ENCODE measurements at places on chromosomes 2 and 18.
A peak's percentile ranks its signal among the peaks of the same experiment; 100 is the strongest.

DNA sequence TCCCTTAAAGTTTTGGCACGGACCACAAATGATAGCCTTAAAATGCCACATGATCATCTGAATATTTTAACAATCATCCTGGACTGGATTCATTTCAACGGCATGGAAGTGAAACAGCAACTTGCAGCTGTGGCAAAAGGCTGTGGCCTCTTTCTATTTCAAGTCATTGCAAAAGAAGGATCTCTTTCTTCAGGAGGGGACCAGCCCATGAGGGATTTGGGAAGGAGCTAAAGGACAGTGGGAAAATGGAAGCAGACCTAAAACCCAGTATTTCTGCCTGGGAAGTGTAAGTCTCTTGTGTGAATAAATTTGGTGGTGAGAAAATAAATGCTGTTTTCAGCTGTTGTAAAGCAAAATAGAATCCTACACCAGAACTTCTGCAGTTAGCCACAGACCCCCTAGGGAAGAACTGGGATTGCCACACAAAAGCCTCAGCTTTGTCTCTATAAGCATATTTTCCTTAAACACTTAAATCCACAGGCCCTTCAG lies 107.3 kb upstream of the ZFP36L2 start:
- DNase-seq = no peak

GRCh38 chr2:39513641-39514094 lies 76.6 kb upstream of the MAP4K3 start:
- peak; percentile 67 for DNase-seq

DNA sequence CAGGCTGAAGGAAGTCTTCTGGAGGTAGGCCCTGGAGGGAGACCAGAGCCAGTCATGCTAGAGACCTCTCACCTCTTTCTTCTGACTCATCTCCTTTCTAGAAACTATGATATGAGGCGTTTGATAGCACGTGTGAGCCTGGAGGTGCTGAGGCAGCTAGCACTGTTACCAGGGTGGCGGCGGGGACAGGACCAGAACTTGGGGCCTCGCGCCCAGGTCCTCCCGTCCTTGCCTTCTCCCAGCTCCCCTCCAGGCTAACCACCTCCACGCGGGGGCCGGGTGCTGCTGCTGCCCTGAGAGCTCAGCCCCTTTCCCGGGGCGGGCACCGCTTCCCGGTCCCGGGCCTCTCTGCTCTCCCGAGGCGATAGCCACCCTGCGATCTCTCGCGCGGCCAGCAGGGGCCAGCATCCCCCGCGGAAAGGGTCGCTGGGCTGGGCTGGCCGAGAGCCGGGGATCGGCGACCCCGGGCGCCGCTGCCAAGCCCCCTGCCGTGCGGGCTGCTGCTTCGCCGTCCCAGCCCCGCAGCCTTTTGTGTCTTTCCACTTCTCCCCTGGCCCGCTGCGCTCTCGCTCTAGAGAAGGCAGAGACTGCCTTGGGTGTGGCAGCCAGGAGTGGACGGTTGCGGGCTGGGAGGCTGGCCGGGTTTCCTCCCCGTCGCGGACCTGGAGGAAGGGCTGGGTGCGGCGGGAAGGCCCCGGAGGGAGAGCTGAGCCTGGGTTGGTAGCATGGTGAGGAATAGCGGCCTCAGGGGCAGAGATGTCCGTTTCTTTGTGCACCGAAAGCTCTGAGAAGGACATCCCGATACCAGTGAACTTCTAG lies 49.1 kb downstream of the TMEM17 start:
- peak; percentile 62 for DNase-seq

- no peak for DNase-seq
Observed at GRCh38 chr2:30621836-30622235, 174.8 kb downstream of the LCLAT1 start.

GRCh38 chr2:182541268-182541667 lies 114.4 kb upstream of the PDE1A start:
- no peak for DNase-seq

DNA sequence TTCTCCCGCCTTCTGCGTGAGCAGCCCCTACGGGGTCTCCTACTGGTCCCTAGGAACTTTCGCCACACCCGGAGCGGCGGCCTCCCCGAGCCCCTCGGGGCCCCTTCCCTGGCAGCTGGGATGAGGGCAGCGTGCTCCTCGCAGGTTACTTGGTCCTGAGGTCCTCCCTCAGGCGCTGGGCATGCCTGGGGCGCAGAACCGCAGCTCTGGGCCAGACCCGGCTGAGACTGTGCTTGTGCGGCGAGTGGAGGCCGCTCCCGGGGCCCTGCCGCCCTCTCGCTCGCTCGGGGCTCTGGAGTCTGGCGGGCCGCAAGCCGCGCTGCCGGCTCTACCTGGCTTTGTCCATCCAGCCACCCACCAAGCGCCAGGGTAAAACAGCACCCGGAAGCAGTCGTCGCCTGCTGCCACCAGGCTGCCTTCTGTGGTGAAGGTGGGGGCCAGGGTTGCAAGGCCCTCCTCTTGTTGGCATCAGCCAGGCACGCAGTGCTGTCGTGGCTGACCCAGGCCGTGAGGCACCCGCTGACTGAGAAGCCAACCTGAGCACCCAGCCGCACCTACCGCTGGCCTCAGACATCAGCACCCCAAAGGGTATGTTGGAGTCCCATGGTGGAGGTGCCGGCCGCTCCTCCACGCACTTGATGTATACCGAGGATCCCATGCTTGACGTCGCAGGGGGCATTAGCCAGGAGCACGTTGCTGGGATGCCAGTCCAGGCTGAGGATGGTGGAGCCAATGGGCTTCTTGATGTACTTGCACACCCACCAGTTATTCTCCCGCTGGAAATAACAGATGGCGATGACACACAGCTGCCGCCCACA lies 46.1 kb upstream of the PTH2R start:
- DNase-seq = no peak

DNA sequence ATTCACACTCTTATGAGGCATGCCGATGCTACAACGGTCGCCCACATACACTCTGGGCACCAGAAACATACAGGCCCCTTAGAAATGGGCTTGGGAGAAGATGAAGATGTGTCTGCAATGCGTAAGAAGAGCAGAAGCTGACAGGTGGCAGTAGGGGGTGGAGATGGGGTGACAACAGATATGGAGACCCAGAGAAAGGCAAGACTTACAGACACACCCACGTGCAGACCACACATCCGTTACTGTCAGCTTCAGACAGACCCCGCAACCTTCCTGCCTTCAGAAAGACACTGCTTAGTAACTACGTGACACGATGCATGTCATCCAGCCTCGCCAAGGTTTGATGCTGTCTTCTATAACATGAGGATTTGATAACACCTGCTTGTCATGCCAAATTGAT lies 89.5 kb downstream of the ZFP36L2 start:
- no peak for DNase-seq

GRCh38 chr2:98391581-98392270 lies 45.5 kb downstream of the CNGA3 start:
- DNase-seq = no peak

DNA sequence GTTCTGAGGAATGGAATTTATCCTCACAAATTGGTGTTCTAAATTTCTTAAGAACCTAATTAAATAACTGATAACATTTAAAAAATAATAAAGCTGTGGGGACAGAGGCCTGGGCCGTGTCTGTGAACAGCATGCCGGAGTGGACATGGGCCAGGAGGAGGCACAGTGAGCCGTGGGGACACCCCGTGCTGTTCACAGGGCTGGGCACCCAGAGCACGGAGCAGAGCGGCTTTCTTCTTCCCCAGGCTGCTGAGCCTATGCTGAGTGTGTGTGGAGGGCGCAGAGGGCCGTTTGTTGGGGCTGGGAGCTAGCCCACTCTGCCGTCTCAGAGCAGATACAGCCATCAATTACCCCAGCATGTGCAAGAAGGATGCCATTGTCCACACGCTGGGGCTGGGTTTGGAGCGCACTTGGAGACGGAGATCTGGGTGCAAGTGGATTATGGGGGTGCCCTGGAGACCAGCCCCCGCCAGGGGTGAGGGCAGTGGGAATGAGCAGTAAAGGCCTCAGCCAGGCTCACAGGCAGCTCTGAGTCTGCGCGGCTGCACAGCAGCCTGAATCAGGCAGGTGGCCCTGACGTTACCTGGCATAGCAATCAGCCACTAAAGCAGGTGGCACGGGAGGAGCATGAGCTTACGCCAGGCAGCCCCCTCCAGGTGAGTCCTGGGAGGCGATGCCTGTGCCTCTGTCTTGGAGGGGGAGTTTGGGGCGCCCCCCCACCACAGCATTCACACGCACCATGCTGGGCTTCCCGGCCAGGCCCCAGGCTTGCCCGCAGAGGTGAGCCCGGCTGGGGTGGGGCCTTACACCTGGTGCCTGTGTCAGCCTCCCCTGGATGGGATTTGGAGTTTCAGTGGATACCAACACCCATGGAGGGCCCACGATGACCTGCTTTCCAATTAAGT lies 52.1 kb upstream of the SLC66A3 start:
- no peak for DNase-seq

- no peak for DNase-seq
Observed at GRCh38 chr18:55245211-55245614, 286.0 kb upstream of the CCDC68 start.
